ENCODE measurements at places on chromosomes 2 and 18. TPM values are rescaled to one million over a fixed set of nuclear protein-coding genes. Genes with fewer than 3 reads are reported as not detected.

DNA sequence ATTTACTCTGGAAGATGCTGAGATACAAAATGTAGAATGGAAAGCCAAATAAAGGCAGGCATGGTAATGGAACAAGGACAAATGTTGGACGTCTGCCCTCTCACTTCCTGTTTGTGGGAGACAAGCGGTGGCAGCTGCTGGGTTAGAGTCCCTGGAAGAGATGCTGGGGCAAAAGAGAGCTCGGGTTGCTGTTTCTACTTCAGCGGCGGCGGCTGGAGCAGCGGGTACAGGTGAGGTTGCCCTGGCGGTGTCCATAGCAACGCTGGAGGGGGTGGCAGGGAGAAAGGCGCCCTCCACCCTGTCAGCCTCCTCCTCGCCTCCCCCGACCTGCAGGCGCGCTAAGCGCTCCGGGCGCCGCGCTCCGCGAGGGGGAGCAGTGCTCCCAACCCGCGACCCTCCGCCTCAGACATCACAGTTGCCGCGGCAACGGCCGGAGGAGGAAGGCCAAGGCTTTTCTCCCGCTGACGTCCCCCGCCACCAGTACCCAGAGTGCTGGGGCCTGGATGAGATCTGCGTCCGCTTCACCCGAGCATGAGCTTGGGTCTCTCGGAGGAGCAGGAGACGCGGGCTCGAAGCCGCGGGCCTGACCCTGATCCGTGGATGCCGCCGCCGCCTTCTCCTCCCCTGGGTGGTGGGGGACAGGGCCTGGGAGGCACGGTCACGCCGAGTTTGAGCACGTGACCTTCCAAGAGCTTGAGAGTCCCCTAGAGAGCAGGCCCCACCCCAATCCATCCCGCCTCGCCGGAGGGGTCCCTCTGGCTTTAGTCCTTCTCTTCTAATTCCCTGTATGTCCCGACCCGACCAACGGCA, 65.6 kb downstream of the NOL4 start:
- DNase-seq: no peak

- DNase-seq: no peak
Observed at GRCh38 chr2:111062417-111062816, 58.3 kb upstream of the BCL2L11 start.

DNA sequence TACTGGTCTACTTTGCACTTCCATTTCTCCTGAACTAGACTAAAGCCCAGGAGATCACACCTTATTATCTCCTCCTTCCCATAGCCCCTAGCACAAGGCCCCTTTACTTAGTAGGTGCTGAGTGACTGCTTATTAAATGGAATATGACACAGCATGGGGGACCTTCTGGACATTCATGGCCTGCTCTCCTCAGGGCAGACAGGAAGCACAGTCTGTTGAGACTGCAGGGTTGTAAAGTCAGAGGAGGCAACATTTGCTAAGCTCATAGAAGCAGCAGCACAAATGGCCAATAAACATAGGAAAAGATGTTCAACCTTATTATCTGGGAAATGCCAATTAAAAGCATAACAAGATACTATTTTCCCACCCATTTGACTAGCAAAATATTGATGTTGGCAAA, 75.3 kb downstream of the DNMT3A start:
- DNase-seq: no peak

- no peak for DNase-seq
Observed at GRCh38 chr2:207224381-207224780, 58.6 kb upstream of the KLF7 start.

GRCh38 chr2:22153931-22154613, 1030.3 kb downstream of the TDRD15 start:
- no peak for DNase-seq

DNA sequence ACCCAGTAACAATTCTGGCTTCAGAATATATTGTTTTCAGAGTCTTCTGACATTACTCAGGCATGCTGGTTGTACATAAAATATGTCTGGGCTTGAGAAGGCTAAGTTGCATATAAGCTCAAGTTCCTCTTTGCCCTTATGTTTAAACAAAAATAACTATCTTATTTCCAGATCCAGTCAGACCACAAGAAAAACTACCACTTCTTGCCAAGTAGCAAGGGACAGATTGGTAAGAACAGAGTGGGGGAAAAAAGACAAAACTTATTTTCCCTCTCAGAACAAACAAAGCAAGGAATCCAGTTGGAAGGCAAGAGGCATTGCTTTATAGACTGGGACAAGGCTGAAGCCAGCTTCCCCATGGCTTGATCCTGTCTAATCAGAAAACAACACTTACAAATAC, 1036.7 kb upstream of the CELF4 start:
- no peak for DNase-seq

- no peak for DNase-seq
Observed at GRCh38 chr18:51192696-51193095, 4.8 kb downstream of the MEX3C start.

DNA sequence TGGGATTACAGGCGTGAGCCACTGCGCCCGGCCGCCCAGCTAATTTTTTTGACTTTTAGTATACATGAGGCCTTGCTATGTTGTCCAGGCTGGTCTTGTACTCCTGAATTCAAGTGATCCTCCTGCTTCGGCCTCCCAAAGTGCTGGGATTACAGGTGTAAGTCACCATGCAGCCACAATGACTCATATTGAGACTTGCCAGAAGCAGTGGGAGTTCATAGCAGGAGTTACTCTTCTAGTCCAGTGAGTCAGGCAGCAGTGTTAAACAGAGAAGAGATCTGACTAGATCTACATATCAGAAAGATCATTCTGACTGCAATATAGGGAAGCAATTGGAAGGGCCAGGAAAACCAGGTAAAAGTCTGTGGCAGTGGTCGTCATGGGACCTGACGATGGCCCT, 1.5 kb upstream of the FLACC1 start:
- DNase-seq: no peak

GRCh38 chr2:239715606-239716005, 309.5 kb downstream of the NDUFA10 start:
- no peak for DNase-seq

DNA sequence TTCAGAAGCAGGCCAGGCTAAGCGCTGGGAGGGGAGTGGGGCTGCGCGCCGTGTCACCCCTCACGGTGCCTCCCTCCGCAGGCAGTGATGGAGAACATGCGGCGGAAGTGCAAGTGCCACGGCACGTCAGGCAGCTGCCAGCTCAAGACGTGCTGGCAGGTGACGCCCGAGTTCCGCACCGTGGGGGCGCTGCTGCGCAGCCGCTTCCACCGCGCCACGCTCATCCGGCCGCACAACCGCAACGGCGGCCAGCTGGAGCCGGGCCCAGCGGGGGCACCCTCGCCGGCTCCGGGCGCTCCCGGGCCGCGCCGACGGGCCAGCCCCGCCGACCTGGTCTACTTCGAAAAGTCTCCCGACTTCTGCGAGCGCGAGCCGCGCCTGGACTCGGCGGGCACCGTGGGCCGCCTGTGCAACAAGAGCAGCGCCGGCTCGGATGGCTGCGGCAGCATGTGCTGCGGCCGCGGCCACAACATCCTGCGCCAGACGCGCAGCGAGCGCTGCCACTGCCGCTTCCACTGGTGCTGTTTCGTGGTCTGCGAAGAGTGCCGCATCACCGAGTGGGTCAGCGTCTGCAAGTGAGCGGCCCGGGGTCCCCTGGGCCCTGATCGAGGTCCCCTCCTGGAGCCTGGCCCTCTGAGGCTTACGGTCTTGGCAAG, 12.2 kb downstream of the WNT10A start:
- DNase-seq: peak; percentile 80

DNA sequence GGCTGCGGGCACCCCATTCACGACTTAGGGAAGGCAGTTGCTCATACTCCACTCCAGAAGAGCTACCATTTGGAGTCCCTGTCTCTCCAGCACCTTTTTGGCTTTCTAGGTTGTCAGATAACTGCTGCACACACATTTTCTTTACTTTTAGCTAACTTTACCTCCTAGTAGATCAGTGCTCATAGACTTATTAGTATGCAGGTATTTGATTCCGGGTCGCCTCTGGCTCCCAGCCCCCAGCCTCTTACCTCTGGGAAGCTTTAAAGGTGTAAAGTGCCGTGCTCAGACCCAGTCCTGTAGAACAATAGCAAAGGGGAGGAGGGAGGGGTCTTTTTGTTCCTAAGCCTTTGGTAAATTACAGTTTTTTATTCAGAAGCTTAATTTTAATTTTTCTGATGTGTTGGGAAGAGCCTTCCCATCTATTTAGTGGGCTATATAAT, 102.9 kb downstream of the SPTBN1 start:
- DNase-seq: no peak

LIPG gene
- 0.19 TPM for total RNA-seq

CABYR gene
- total RNA-seq: 2.3 TPM

Measured in natural killer cell treated with Interleukin-12 subunit alpha and Interleukin-12 subunit beta and Interleukin-15 and Interleukin-18, amount 100 ng/mL, for 72 hours (primary cell).